ENCODE measurements at places on chromosomes 12 and 14.

- peaks cover 12% of the 10 kb centered on the region for H3K4me1 ChIP-seq
- no peak for DNase-seq
- H3K27ac ChIP-seq: no peak overlapping the region
- H3K27me3 ChIP-seq: peaks cover 4% of the 10 kb centered on the region
- H3K4me3 ChIP-seq: no peak overlapping the region
These were observed 13.9 kb downstream of the TMEM119 start for GRCh38 chr12:108583991-108584390.

DNA sequence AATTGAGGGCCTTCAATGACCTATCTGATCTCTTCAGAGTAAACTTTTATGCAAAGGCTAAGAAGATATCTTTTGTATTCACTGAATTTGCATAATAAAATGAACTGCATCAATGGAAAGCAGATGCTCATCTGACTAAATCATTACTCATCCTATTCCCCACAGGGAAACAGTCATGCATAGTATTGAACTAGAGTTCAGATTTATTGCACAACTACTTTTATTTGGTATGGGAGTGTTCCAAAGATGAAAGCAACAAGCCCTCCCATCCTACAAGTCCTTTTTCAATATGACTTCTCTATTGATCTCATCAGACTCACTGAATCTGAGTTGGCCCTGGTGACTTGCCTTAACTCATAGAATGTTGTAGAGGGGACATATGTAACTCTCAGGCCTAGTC is 159.8 kb downstream of the KITLG start:
- no peaks in the 10 kb centered on the region for H3K27me3 ChIP-seq
- peaks cover 30% of the 10 kb centered on the region for H3K36me3 ChIP-seq
- H3K27ac ChIP-seq: peak overlapping the region; percentile 88
- H3K4me1 ChIP-seq: peaks cover 71% of the 10 kb centered on the region
- H3K4me3 ChIP-seq: no peak overlapping the region

DNA sequence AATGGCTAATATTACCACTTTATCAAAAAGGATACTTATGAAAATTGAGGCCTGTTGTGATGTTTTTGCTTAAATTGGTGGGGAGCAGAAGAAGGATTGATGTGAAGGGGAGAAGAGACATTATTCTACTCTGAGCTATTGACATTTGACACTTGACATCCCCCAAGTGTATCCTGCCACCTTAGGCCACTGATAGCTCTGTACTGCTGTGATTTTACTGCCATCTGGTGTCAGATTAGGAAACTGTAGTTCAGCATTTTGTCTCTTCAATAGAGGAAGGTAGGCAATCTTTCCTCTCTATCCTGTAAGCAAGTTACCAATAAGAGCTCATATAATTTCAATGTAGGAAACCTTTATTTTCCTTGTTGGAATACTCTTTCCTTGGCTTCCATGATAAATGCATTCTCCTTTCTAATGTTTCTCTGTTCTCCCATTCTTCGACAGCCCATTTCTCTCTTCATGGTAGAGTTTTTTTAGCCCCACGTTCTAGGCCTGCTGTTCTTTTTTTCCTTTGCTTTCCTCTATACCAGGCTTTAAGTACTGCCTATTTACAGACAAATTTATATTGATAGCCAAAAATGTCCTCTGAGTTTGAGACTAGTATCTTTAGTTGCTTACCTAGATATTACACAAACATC is 46.3 kb downstream of the PPHLN1 start:
- H3K27ac ChIP-seq: no peak overlapping the region
- H3K4me1 ChIP-seq: no peaks in the 10 kb centered on the region
- DNase-seq: peak; percentile 43
- no peaks in the 10 kb centered on the region for H3K27me3 ChIP-seq
- peaks cover 5% of the 10 kb centered on the region for H3K36me3 ChIP-seq

GRCh38 chr12:52314511-52314910 is 6.7 kb downstream of the KRT83 start:
- H3K27me3 ChIP-seq: peaks cover 37% of the 10 kb centered on the region
- no peak for DNase-seq
- peaks cover 15% of the 10 kb centered on the region for H3K4me1 ChIP-seq

GRCh38 chr12:47863985-47864384 is 40.8 kb downstream of the VDR start:
- no peak for DNase-seq
- H3K36me3 ChIP-seq: no peaks in the 10 kb centered on the region
- H3K4me3 ChIP-seq: no peak overlapping the region
- peaks cover 1% of the 10 kb centered on the region for H3K27me3 ChIP-seq
- H3K27ac ChIP-seq: no peak overlapping the region
- peaks cover 13% of the 10 kb centered on the region for H3K4me1 ChIP-seq

- H3K27ac ChIP-seq: no peak overlapping the region
- no peaks in the 10 kb centered on the region for H3K36me3 ChIP-seq
- no peaks in the 10 kb centered on the region for H3K4me1 ChIP-seq
- no peak overlapping the region for H3K4me3 ChIP-seq
- H3K27me3 ChIP-seq: peaks cover 35% of the 10 kb centered on the region
These were observed 103.2 kb downstream of the SINHCAF start for GRCh38 chr12:31222620-31223222.

DNA sequence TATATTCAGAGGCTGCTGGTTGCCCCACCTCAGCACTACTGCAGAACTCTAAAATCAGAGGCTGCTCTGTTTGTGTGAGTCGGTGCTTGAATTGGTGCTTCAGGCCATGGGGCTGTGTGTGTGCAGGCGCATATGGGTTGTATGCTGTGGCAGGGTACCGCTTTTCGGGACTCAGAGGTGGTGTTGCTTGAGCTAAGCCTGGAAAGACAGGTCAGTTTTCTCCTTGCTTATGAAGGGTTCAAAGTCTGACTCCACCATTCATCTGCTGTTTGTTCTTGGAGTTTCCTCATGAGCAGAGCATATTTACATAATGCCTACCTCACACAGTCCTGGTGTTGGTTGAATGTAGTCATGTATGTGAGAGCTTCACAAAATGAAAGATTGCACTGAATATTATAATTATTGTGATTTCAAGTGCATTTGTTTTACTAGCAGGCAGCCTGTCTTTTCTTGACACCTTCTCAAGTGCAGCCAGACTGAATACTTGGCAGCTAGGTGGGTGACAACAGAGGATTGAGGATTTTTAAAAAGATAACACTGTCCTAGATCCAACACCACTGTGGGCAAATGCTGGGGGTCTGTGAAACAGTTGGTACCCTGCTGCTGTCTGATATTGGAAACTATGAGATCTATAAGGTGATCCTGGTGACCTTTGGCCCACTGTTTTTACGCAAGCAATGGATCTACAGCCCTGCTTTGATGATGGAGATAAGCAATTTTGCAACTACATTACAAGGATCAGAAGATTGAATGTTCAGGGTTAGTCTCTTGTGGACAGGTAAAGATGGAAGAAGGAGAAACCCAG is 1.0 kb upstream of the ANG start:
- DNase-seq: no peak
- H3K36me3 ChIP-seq: no peaks in the 10 kb centered on the region
- H3K4me3 ChIP-seq: no peak overlapping the region
- 0 out of 2 replicates have a peak, but pooled peaks cover 3% of the 10 kb centered on the region for H3K27me3 ChIP-seq

All from HFFc6 (cell line).